ENCODE measurements at places on chromosomes 7 and 10.

GRCh38 chr10:60048091-60048501 lies 141.7 kb upstream of the CCDC6 start:
- no peak for DNase-seq

DNA sequence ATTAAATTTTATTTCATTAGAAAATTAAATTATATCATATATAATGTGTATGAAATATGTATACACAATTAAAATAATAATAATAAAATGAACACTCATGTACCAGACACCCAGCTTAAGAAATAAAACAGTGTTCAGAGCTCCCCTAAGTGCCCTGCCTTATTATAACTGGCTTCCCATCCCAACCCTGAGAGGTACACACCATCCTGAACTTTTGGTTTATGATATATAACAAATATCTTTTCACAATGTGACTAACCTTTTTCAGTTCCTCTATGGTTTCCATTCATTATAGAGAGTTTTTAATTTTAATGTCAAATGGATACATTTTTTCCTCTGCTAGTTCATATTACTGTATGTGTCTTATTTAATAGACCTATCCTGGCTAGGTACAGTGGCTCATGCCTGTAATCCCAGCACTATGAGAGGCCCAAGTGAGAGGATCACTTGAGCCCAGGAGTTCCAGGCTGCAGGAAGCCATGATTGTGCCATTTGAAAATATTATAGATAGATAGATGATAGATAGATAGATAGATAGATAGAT lies 24.0 kb upstream of the STEAP2 start:
- no peak for DNase-seq

- DNase-seq = no peak
Measured at GRCh38 chr10:79336276-79336675, 11.0 kb upstream of the PPIF start.

DNA sequence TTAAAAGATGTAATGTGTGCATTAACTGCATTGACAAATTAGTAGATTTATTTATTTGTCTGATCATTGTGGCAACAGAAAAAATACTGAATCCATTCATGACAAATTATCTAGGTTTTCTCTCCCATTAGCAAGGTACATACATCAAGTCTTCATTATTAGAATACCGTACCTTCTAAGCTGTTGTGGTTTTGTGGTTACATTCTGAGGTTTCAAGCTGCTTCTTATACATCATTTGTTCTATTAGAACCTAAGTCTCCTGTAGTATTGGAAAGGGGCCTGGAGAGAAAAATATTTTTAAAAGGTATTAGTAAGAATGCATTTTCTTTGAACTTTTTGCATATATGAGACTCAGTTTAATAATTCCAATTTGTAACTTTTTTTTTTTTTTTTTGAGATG lies 26.3 kb upstream of the CACNB2 start:
- DNase-seq = no peak

DNA sequence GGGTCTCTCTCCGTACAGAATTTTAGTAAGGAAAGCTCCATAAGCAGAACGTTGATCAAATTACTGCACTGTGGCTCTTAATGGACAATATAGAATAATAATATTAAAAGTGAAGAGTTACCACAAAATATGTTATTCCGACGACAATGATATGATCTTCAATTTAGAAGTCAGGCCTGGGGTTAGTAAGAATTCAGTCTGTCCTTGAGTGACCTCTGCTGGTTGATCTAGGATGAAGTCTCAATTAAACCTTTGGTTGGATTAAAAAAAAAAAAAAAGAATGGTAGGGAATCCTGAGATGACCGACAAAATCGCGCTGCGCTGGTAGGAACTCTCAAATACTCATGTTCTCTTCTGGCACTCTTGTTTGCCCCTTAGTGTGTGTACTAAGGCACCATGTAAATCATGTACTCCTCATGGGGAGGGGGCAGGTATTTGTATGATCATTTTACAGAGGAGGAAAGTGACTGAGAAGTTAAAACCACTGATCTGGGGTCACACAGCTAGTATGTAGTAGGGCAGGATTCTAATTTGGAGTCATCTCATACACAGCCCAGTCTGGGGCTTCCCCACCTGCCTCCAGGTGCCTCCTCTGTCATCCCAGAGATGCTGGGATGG lies 161.3 kb upstream of the NPVF start:
- no peak for DNase-seq

Data from Right ventricle myocardium inferior (tissue), 1 donor.